Left ventricle myocardium superior (tissue), 1 donor: ENCODE measurements at places on chromosomes 16 and 17. TPM values are rescaled to one million over a fixed set of nuclear protein-coding genes. Genes with fewer than 3 reads are reported as not detected.

GRCh38 chr17:37488009-37488604, 1.6 kb upstream of the DUSP14 start:
- no peak for DNase-seq

GRCh38 chr16:58620396-58620795, 9.2 kb downstream of the CNOT1 start:
- no peak for DNase-seq

Gene CCL22
- total RNA-seq = not detected

GRCh38 chr16:17313793-17314547, 156.8 kb downstream of the XYLT1 start:
- no peak for DNase-seq

GRCh38 chr16:78605548-78606101, 506.2 kb downstream of the WWOX start:
- DNase-seq = no peak

GRCh38 chr17:28810437-28810836, 32.2 kb downstream of the FAM222B start:
- no peak for DNase-seq

GRCh38 chr17:28938552-28938951, 12.8 kb downstream of the PHF12 start:
- no peak for DNase-seq

- peak; percentile 58 for DNase-seq
Observed at GRCh38 chr17:45307290-45308015, 9.4 kb downstream of the MAP3K14 start.

DNA sequence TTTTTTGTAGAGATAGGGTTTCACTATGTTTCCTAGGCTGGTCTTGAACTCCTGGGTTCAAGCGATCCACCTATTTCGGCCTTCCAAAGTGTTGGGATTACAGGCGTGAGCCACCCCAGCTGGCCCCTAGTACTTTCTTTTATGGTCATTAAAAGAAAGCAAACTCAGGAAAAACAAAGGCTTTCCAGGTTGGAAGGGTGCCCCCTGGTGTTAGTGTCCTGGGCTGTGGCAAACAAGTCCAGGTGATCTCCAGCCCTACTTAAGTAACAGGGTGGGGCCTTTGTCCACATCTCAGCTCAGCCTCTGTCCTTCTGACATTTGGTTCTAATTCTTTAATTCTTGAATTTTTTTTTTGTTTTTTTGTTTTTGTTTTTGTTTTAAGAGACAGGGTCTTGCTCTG, 6.9 kb downstream of the IGFBP4 start:
- DNase-seq = peak; percentile 39

Gene NEUROD2
- total RNA-seq = not detected

Gene KRTAP2-2
- total RNA-seq = not detected

DNA sequence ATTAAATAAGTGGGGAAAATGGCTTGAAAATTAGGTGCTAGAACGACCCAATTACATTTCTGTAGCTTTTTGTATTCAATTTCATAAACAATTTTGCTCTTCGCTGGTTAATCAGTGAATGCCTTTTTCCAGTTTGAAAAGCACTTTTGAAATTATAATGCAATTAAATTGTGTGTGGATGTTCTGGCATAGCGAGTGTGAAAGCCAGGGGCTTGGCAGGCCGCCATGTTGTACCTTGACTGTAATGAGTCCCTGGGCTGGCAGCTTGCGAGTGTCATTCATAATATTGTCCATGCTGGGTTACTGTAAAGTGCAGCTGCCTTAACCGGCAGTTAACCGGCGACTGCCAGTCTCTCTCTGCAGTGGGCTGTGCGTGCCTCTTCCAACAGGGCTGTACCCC, 177.8 kb downstream of the CCDC182 start:
- peak; percentile 73 for DNase-seq

DNA sequence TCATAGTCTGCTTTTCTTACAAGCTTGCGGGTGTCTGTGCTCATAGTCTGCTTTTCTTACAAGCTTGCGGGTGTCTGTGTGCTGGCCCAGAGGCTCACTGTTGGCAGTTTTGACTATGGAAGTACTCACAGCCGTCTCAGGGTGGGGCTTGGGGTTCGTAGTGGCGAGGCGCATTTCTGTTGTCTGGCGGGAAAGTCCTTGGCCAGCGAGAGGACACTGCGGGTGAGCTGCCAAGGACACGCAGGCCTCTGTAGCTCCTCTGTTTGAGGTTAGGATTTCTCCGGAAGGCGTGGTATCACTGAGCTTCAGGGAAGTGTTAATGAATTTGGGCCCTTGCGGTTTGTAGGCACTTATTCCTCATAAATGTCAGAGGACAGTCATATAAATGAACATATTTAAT, 13.5 kb downstream of the TBCD start:
- DNase-seq = no peak

DNA sequence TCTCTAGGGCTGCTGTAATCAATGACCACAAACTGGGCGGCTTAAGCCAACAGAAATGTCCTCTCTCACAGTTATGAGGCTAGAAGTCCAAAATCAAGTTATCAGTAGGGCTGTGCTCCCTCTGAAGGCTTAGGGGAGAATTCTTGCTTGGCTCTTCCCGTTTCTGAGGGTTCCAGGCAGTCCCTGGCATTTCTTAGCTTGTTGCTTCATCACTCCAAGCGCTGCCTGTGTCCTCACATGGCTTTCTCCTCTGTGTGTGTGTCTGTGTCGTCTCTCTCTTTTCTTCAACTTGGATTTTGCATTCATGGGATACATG, 13.7 kb upstream of the CDC42EP4 start:
- no peak for DNase-seq

DNA sequence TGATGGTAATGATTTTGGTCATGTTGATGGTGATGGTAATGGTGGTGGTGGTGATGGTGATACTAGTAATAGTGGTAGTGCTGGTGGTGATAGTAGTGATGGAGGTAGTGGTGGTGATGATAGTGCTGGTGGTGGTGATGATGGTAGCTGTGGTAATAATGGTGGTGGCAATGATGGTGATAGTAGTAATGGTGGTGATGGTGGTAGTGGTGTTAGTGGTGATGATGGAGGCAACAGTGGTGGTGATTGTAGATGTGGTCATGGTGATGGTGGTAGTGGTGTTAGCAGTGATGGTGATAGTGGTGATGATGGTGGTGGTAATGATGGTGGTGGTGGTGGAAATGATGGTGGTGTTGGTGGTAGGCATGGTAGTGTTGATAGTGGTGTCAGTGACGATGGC, 127.0 kb upstream of the RPL38 start:
- DNase-seq = no peak

Gene HCRT
- total RNA-seq = not detected

GRCh38 chr16:55495616-55496289, 13.1 kb upstream of the LPCAT2 start:
- no peak for DNase-seq

DNA sequence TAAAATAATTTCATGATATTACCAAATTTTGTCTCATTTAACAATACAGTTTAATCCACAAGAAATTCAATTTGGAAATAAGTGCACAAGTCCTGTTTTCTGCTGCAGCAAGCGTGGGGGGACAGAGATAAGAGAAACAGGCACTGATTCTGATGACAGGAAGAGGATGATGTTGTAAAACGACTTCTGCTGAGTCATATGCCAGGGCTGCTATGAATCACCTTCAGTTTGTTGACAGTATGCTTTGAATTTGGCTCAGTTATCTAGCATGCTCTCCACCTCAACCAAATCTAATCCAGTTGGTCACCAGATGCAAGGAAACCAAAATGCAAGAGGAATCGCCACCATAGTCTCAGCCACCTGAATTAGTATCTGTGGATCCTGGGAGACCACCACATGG, 244.1 kb upstream of the MON1B start:
- DNase-seq = no peak
